ENCODE measurements at places on chromosomes 6 and 20. TPM values are rescaled to one million over a fixed set of nuclear protein-coding genes. Genes with fewer than 3 reads are reported as not detected.
A peak's percentile ranks its signal among the peaks of the same experiment; 100 is the strongest.

- DNase-seq = no peak
These were observed 1.7 kb upstream of the HSD17B8 start for GRCh38 chr6:33202799-33203198.

DNA sequence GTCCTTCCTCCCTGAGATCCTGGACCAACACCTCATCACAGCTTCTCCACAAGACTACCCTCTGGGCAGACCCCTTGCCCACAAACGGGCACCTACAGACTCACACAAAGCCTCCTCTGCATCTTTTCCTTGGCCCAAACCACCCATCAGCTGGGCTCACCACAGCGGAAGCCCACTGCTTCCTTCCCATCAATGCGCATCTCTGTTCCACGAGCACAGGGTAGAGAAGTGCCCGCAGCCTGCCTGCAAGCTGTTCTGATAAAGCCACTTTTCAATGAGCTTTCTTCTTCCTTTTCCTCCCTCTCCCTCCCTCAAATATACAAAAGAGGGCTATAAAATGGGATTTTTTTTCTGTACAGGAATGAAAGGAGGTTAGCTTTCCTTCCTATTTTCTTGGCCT lies 111.2 kb downstream of the NFATC2 start:
- DNase-seq = no peak

DNA sequence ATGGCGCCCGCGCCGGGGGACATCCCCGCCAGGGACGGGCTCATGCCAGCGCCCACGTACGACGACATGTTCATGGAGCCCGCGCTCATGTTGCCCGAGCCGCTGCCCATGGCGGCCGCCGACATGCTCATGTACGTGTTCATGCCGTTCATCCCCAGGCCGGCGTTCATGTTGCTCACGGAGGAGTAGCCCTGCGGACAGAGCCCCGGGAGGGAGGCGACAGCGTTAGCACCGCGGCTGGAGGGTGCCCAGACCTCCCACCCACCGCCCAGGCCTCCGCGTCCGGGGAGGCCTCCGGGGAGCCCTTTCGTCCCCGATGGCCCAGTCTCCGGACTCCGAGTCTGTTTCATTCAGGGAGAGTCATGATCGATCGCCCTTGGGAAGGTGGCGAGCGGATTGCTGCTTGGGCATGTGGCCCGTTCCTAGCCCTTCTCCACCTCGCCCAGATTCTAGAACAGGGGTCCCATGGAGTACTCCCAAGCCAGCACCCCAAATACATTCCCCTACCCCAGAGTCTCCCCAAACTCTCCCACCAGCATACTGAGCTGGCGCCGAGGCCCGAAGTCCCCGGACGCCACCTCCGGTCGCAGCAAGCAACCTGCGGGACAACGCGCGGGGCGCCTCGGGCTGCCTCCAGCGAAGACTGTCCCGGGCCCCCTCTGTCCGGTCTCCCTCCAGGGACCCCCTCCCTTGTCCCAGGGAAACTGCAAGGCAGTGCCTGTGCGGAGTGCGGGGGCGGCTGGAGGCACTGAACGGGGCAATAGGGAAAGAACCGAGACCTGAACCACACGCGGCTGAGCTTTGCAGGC lies 1.2 kb downstream of the FOXA2 start:
- DNase-seq = no peak

DNA sequence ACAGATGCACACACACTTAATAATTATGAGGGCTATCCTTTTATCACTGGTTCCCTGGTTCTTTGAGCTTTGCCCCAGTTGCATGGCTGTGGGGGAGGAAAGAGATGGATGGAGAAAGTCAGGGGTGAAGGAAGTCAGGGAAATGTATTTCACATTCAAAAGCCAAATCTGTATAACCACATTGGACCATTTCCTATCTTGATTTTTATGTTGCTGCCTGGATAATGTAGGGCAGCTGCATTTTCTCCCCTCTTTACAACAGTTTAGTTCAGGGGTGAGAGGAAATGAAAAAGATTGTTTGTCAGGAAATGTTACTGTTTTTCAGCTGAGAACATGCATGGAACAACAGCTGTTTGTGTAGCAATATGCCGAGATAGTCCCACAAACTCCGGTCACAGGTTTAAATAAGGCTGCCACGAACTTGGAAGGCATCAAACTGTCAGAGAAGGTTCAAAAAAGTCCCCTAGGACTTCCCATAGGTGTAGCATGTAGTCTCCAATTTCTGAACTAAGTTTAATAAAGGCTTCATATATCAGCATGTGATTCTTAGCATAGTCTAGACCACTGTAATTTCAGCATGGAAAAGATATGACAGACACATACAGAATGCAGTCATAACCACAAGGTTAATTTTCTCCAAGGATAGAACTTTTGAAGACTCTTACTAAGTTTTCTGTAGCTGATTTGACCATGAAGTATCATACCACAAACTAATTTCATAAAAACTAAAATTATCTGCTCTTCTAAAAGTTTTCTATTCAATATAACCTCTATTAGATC lies 82.1 kb upstream of the COL21A1 start:
- DNase-seq = no peak

GRCh38 chr6:147509891-147510290 lies 1.4 kb downstream of the SAMD5 start:
- no peak for DNase-seq

- DNase-seq = no peak
These were observed 734.3 kb downstream of the QKI start for GRCh38 chr6:164148788-164149187.

- DNase-seq = no peak
These were observed 11.1 kb upstream of the ITPR3 start for GRCh38 chr6:33610067-33610466.

DNA sequence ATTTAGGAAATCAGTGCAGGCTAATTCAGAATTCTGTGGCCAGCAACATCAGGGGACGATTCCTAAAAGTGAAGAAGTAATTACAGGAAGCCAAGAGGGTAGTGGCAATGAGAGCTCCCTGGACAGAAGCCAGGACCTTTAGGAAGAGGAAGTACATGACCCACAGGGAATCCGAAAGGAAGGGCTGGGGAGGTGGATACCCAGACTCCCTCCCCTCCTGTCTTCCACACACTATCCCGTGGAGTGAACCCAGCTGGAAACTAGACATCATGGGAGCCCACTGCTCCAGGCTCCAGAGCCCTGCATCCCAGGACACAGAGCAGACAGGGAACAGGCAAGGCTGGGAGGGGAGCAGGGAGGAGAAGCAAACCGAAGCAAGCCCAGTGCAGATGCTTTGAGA lies 83.0 kb downstream of the SNX5 start:
- DNase-seq = no peak

- no peak for DNase-seq
These were observed 167.8 kb downstream of the WDR27 start for GRCh38 chr6:169534039-169534421.

GRCh38 chr6:75524322-75524972 lies 30.8 kb upstream of the FILIP1 start:
- DNase-seq = no peak

GRCh38 chr20:58691773-58692578 lies 624 bp upstream of the NPEPL1 start:
- DNase-seq = peak; percentile 89

DNA sequence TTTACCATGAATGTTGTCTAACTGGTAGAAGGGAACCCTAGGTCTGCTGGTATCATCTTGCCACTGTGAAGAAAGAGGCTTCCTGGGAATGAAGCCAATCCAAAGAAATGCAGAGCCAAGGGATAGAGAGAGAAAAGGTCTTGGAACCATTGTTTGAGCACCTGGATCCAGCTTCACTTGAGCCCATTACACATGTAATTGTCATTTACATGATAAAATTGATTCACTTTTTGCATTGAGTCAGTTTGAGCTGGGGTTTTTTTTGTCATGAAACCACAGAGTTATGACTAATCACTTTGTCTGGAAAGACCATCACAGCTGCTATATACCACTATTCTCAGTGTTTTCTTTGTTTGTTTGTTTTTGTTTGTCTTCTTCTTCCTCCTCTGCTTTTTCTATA lies 112.3 kb downstream of the CBLN4 start:
- DNase-seq = no peak

DNA sequence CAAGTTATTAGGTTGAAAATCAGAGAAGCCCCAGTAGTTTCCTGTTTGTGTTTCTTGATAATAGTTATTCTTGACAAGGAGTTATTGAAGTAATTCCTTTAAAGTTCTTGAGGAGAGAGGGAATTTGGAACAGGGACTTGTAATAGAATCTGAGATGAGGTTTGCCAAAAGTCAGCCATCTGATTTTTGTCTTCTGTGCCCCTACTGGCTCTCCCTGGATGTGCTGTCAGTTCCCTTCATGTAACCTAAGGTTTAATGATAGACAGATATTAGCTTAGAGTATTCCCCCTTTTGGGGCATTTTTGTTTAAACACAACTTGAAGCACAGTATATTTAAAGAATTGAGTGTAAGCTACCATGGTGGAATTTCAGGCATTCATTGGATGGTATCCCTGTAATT lies 71.4 kb downstream of the CARMIL1 start:
- no peak for DNase-seq

GRCh38 chr20:23048283-23049200 lies 930 bp downstream of the THBD start:
- peak; percentile 94 for DNase-seq

DNA sequence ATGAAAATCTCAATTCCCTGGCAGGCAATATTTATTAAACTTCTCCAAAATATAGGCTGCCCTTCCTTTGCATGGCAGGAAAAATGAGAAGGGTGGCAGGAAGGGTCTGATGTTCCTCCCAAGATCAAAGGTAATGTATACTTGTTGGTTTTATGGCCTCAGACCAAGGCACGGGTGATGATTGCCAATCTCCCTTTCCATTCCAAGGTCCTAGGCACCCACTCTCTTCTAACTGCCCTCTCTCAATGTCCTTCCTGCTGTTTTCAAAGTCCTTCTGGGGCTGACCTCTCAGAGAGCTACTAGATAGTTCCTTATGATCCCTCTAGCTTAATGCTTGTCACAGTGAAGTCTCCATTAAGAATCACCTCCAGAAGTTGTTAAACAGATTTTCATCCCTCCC lies 15.6 kb upstream of the JAG1 start:
- no peak for DNase-seq

GRCh38 chr6:11950109-11950508 lies 62.0 kb upstream of the HIVEP1 start:
- no peak for DNase-seq

GRCh38 chr6:131917318-131917717 lies 33.9 kb downstream of the CCN2 start:
- no peak for DNase-seq

DNA sequence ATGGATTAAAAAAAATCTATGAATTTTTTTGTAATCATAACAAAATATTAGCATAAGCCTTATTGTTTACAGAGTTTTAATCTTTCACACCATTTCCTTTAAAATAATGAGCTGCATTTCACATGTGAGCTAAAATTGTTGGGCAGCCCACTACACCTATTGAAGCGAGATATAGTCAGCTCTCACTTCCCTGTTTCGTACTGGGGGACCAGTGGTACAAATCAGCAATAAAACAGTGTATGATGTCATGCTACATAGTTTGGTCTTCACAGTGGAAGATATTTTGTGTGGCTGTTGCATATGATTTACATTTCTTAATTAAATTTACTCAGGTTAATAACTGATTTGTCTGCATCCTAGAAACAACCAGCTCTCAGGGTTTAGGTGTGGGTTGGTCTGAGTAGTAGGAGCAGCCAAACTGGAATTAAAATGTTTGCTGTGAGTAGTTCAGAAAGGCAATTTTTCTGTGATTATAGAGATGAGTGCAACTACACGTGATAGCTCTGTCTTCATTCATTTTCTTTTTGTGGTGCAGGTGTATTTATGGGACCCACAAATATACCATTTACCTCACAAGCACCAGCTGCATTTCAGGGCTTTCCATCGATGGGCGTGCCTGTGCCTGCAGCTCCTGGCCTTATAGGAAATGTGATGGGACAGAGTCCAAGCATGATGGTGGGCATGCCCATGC lies 99.3 kb downstream of the B3GAT2 start:
- no peak for DNase-seq

GRCh38 chr6:25193460-25194171 lies 85.6 kb upstream of the CARMIL1 start:
- DNase-seq = no peak

DNA sequence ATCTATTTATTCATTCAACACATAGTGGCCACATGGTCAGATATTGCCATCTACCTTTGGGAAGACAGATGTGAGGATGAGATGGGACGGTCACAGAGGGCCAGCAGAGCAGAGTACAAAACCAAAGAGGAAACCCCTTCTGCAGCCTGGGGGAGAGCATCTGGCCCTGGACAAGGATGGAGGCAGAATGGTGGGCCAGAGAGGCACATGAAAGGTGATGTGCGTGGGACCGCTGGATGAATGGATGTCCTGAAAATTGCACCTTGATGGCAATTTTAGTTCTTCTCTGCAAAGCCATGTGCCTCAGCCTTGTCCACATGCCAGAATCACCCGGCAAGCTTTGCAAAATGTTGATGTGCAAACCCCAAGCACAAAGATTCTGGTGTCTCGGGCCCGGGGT lies 77.4 kb upstream of the CD93 start:
- no peak for DNase-seq

DNA sequence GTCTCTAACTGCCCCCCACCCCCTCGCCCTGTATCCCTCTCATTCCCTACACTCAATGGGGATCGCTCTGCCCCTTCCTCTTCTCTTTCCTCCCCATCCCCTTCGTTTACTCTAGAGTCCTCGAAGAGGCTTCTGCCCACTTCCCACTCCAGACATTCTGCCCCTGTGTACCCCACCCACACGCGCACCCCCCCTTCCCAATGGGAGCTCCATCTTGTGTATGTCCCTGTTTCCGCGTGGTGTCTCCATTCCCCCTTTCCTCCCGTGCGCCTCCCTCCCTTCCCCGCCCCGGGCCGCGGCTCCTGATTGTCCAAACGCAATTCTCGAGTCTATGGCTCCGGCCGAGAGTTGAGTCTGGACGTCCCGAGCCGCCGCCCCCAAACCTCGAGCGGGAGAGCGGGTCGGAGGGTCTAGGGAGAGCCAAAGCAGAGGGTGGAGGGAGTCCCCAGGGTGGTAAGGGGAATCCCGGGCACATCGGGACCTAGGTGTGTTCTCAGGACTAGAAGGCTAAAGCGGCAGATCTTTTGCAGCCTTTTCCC lies 679 bp upstream of the RING1 start:
- DNase-seq = no peak

DNA sequence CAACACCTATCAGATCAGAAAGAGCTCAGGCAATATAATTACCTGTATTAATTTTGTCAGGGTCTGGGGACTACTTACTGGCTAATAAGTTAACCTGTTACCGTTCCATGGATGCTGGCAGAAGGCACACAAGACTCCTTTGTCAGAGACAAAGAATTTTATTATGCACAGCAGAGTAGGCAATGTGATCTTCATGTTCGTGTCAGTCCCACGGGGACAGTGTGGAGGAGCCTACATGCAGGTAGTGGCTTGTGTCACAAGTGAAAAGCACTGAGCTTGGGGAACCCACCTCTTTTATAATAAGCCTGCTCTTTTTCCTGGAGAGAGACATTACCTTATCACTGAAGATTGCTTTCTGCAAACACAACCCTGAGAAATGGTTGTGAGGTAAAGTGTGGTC lies 96.9 kb downstream of the CD164 start:
- DNase-seq = no peak

- no peak for DNase-seq
These were observed 84.3 kb upstream of the NRN1 start for GRCh38 chr6:6090861-6091607.

Gene RAB44
- 0.33 TPM for total RNA-seq

Gene OR2J3
- total RNA-seq = not detected

Gene SNAI1
- 8.9 TPM for total RNA-seq

Gene MDFI
- total RNA-seq = 5.4 TPM

Gene TMEM217
- 2.0 TPM for total RNA-seq

Gene CRISP2
- not detected for total RNA-seq

Gene DEFB123
- total RNA-seq = not detected

Gene NKX2-4
- not detected for total RNA-seq

Gene ADTRP
- 1.2 TPM for total RNA-seq

Gene SLC26A8
- total RNA-seq = 0.42 TPM

Gene BTN1A1
- not detected for total RNA-seq

Gene PPIL6
- total RNA-seq = 1.9 TPM
